Stimulated activated CD8-positive, alpha-beta memory T cell treated with anti-CD3 and anti-CD28 coated beads, Interleukin-7, amount 100 ng/mL, for 48 hours (primary cell): ENCODE measurements at places on chromosomes 7 and 10.

GRCh38 chr7:113684165-113684564 is 234.6 kb downstream of the PPP1R3A start:
- DNase-seq, result no peak

DNA sequence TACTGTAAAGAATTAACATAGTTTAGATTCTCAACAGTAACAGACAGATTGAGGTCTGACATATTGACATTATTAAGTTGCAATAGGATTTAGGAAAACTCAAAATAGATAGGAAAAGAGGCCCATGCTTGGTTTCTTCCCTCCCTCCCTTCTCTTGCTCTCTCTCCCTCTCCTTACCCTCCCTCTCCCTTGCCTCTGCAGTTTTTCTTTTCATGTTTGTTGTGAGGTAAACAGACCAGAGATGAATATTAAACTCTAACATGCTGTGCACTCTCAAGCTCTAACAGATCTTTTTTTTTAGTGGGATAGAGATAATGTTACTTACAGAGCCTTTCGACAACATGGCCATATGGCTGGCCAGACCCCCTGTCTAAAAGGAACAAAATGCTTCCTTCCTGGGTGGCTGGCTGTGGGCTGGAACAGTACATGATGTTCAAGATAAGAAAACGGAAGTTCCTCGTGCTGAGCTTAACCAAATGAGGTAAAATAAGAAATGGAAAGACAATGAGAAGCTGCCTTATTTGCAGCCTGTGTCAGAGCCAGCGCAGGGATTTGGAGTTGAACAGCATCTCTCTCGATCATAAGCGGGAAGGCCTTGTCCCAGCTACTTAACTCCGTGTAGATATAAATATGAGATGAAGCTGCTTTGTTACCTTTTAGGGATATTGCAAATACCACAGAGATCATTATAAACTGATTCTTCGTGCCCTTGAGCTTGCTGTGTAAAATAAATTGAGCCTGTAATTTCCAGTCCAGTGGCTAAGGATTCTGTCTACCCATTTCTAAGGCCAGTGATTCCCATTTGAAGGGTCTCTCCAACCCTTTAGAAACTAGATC is 391.9 kb upstream of the NPVF start:
- no peak for DNase-seq

- DNase-seq, result no peak
Measured at GRCh38 chr10:126016882-126017281, 120.5 kb downstream of the FANK1 start.

DNA sequence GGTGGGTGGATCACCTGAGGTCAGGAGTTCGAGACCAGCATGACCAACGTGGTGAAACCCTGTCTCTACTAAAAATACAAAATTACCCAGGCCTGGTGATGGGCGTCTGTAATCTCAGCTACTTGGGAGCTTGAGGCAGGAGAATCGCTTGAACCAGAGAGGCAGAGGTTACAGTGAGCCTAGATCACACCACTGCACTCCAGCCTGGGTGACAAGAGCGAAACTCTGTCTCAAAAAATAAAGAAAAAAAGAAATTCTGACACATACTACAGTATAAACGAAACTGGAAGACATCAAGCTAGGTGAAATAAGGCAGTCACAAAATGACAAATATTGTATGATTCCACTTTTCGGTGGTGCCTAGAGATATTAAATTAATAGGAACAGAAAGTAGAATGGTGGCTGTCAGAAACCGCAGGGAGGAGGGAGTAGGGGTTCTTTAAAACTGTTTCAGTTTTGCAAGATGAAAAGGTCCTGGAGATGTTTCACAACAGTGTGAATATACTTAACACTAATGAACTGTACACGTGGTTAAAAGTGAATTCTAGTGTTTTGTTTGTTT is 23.2 kb downstream of the PILRA start:
- peak; percentile 60 for DNase-seq
